ENCODE measurements at places on chromosomes 1 and 21.

DNA sequence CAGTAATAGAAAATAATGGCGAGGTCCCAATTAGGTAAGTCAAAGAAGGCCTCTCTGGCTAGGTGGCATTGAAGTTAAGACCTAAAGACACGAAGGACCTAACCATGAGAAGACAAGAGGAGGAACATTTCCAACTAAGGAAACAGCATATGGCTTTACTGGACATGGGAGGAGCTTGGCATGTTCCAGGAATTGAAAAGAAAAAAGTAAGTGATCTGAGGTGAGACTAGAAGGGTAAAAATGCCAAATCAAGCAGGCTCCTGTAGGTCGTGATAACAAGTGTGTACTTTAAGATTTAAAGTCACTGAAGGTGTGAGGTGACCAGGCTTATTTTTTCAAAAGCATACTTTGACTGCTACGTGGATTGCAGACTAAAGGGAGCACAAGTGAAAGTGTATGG, 13.4 kb upstream of the CLCC1 start:
- no peak for DNase-seq

DNA sequence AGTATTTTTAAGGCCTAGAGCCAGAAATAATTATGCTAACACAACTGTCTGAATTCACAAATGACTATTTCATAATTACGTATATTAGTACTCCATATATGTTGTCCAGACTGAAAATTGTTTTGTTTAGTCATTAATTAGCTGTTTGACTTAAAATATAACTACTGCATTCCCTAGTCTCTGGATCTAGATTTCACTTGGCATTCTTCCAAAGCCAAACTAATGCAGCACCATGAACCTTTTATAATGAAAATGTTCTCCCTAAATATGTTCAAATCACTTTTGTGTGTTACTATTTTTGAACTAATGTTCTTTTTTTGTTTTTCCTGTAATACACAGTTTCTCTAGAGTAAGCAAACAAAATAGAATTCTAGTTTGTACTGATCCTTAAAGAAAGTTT, 46.1 kb downstream of the CAMTA1 start:
- no peak for DNase-seq

- peak; percentile 76 for DNase-seq
Observed at GRCh38 chr1:145885738-145886287, at the start of gene ANKRD35. TSS of gene ANKRD35 (minus strand) at chr1:145885866. CDS start at chr1:145885758, 108 bp downstream.

DNA sequence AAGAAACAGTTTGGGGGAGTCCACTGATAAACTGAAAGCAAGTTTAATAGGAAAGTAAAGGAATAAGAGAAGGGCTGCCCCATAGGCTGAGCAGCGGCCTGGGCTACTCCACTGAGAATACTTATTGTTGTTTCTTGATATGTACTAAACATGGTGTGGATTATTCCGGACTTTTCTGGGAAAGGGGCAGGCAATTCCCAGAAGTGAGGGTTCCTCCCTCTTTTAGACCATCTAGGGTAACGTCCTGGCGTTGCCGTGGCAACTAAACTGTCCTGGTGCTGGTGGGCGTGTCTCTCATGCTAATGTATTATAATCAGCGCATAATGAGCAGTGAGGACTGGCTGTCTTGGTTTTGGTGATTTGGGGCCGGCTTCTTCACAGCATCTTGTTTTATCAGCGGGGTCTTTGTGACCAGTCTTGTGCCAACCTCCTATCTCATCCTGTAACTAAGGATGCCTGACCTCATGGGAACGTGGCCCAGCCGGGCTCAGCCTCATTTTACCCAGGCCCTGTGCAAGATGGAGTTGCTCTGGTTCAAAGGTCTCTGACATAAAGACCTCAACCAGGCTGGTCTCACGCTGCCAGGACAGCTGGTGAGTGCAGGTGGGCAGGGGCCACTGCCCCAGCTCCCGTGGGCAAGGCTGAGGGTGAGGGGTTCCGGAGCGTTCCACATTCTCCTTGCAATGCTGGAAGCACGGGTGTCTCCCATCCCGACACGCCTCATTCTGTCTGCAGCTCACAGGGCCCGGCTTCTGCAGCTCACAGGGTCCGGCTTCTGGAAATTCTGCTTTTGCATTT, 19.6 kb upstream of the C1orf159 start:
- no peak for DNase-seq

DNA sequence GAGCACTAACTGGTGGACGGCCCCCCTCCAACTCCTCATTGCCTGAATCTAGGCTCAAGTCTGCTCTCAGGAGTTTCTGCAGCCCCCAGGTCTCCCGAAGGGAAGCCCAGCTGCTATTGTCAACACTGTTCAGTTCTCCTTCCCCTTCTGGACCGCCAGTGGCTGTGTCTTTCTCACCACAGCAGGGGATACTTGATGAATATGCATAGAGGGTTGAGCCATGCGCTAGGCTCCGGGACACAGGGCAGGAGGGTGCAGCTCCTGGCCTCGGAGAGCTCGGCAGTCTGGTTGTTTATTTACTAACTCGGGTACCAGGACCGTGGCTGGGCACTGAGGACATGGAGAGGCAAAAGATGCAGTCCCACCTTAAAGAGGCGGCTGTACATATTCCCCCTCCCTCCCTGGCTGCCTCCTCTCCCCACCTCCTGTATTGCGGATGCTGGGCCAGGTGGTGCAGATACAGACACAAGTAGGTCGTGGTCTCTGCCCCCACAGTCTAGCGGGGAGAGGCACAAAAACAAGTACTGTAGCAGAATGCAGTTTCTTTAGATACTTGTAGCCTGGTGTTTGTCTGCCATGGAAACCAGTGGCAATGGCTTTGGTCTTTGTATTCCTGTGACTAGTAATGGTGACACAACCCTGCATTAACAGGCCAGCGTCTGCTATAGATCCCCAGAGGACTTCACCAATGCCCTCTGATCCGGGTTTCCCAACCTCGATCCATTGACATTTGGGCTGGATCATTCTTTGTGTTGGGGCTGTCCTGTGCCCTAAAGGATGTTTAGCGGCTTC, 26.2 kb downstream of the ARHGEF10L start:
- DNase-seq, result no peak

DNA sequence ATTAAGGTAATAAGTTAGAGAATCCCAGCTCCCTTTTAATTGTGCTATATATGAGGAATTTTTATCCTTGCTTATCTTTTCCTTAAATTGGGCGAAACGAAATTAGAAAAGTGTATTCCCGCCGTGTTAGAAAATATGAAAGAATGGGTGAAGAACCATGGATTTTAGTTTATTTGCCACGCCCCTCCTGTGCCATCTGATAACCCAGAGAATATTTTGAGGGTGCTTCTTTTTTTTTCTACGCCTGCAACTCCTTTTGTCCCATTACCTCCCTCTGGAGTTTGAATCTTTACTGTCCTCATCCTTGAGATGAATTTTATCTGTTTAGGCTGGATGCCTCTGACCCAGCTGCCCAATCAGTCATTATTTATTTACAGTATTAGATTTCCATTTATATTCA, 1.6 kb downstream of the TLCD4 start:
- no peak for DNase-seq

- DNase-seq, result peak; percentile 54
Observed at GRCh38 chr1:210250665-210250997, 18.0 kb downstream of the SERTAD4 start.

DNA sequence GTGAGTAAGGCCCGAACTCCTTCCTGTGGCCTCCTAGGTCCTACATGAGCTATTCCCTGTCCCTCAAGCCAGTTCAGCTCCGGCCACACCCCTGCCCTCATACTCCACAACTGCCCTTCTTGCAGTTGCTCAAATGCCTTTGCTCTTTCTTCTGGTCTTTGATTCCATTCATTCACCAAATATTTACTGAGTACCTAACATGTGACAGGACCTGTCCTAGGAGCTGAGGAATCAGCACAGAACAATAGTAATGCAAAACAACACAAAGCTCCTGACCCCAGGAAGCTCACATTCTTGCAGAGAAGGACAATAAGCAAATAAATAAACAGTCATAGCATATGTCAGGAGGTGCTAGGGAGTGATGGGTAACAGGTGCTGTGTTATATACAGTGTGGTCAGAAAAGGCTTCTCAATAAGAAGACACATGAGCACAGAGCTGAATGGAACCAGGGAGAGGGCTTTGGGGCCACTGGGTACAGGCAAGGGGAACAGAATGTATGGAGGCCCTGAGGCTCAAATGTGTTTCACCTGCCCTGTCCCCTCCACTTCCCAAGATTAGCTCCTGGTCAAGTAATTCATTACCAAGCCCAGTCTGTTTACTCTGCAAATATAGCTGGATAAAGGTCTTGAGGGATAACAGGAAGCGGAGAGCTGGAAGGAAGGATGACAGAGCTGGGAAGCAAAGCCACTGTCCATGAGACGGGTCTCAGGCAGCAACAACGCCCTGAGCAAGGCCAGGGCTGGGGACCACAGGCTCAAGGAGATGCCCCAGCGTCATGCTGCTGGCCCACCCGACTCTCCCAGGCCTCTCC, 145.1 kb downstream of the CSMD2 start:
- no peak for DNase-seq

- DNase-seq, result no peak
Observed at GRCh38 chr1:14862114-14862771, 263.8 kb downstream of the KAZN start.

DNA sequence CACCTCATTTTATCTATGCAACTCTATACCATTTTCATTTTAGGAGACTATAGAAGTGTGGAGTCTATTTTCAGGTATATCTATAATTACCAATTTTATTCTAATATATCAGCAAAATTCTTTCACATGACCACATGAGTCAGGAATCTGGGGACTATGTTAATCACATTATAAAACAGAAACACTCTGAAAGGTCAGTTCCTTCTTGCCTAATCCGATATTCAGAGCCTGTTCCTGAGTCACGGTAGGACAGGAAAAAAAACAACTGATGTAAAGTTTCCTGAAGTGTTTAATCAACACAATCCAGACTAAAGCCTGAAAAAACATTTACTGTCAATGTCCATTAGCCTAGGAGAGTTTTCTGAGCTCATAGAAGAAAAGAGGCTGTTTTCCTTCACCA, 1902.3 kb downstream of the NCAM2 start:
- no peak for DNase-seq

DNA sequence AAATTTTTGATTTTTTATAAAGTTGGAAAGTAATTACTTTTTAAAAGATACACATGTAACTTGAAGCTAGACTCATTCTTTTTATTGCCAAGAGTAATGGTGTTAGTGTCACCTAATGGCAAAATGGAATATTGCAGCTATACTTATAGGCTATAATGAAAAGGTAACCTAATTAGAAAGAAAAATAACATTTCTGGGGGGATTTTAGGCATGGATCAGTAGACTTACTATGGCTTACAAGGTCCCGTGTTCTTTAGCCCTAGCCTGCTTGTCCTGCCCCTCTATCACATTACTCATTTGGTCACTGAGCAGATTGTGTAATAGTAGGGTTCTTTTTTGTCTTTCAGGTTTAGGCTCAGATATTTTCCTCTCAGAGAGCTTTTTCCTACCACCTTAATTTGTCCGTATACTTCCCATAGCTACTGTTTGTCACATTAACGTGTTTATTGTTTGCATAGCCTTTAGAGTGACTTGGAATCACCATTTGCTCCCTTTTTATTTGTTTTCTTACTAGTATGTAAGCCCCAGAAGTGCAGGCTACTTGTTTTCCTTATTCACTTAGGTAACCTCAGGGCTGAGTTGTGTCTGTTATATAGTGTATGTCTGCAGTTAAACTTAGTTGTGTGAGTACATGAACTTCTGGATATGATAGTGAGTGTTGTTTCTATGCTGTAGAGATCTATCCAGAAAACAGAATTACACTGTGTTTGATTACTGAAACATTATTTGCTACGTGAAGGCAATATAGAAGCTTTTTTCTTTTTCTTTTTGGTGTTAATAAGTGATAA, 58.7 kb downstream of the RABGAP1L start:
- DNase-seq, result peak; percentile 52

DNA sequence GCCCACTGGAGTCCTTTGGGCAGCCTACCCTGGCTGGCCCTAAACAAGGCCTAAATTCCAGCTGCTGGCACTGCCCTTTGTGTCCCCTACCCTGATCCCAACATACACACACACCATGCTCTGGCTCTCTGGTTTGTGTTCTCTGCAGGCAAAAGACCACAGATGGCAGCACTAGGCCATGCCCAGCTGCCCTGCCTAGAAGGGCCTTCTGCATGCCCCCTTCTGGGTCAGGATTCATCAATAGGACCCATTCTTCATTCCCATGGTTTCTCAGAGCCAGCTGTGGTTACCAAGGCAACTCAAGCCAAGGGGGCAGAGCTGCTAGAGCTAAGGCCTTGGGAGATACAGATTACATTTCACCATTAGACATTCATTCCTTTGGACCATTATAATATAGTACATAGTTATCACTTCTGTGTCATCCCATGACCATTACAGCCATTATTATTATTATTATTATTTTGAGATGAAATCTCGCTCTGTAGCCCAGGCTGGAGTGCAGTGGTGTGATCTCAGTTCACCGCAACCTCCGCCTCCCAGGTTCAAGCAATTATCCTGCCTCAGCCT, 17.5 kb downstream of the ASAP3 start:
- DNase-seq, result no peak

GRCh38 chr1:147890177-147890790, 12.3 kb upstream of the GJA8 start:
- peak; percentile 56 for DNase-seq

DNA sequence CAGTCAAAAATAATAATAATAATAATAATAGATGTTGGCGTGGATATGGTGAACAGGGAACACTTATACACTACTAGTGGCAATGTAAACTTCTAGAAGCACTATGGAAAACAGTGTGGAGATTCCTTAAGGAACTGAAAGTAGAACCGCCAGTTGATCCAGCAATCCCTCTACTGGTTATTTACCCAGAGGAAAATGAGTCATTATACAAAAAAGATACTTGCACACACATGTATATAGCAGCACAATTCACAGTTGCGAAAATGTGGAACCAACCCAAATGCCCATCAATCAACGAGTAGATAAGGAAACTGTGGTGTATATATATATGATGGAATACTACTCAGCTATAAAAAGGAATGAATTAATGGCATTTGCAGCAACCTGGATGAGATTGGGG, 176.0 kb downstream of the PLPP3 start:
- DNase-seq, result no peak

DNA sequence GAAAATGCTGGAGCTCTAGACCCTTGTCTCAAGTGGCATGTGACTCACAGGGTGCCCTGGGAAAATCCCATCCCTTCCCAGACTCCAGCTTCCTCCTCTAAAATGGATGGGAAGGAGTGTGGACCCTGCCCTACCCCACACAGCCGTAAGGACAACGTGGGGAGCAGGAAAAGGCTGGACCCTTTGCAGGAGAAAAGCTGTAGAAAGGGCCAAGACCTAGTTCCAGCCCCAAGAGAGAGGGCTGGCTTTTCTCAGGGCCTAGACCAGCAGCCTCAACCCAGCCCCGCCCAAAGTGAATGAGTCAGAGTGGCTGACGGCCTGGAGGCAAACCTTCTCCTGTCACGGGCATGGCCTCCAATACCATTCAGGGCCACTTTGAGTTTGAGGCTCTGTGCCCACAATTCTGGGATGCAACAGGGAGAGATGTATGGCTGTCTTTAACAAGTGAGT, 1.1 kb downstream of the LAMB3 start:
- peak; percentile 92 for DNase-seq

DNA sequence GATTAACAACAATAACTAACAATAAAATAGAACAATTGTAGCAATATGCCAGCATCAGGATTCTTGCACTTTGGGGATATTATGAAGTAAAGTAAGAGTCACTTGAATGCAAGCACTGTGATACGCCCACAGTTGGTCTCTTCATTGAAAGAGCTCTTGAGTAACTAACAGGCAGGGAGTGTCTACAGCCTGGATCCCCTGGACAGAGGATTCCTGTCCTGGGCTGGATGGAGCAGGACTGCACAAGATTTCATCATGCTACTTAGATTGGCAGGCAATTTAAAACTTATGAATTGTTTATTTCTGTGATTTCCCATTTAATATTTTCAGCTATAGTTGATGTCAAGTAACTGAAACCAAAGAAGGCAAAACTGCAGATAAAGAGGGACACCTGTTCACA, 13.7 kb upstream of the KRTAP19-5 start:
- DNase-seq, result no peak

GRCh38 chr1:233016798-233017197, 66.4 kb downstream of the NTPCR start:
- no peak for DNase-seq

All from A172 (cell line).